NCI-H526 (cell line): ENCODE measurements at places on chromosomes 7 and 10.

GRCh38 chr10:70943249-70943648 is 54.9 kb upstream of the PCBD1 start:
- DNase-seq: no peak

GRCh38 chr10:94328613-94329012 is 34.1 kb downstream of the NOC3L start:
- DNase-seq: no peak

DNA sequence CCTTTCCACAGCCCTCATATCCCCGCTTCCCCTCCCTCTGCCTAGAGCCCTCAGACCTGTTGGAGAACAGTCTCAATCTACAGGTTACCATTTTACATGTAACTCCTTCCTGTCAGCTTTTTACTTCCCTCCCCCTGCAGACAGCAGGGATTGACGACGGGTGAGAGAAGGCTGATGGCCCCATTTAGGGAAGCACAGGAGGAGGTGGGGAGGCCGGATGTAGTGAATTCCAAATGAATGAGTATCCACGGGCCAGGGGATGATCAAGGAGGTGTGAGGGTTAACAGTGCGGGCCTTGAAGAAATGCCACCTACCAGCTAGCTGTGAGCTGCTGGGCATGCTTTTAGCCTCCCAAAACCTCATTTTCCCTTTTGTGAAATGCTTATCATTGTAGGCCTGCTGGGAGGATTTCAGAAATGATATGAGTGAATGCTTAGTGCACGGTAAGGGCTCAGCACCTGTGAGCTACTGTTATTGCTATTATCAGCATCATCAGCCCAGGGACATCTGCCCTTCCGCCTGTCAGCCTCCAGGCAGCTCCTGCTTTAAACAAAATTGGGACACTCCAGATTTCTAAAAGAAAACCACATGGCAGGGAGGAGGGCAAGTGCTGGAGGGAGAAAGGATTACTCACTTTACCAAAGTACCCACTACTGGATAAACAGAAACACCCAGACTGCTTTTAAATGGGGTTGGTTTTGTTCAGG is 6.5 kb upstream of the NANOS1 start:
- DNase-seq: no peak

DNA sequence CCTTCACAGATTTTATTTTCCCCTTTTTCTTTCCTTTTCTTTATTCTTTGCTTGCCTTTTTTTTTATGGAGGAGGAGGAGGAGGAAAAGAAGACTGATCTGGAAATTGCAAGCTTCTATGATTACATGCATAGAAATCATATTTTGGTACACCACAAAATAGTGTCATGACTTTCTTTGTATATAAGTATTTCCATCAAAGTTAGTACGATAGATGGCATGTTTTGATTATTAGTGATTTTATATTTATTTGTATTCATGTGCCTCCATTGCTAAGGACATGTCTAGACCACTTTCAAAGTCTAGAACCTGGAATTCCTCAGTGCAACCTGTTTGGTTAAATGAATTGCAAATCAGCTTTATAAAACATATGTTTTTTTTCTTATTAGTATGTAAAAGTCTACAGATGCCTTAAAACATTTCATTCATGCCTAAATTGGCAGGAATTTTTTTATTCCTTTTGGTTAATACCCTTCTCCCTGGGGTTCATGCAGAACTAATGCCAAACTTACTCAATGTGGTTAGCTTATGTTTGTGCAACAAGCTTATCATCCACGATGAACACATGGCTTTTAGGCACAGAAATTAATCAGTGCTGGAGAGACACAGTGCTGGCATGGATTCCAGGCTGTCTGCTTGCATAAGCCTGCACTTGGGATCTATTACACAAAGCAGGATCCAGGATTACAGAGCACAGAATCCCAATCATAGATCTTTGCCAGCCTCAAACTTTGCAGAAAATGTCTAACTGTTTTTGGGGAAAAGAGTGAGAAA is 213.1 kb downstream of the CHRM2 start:
- no peak for DNase-seq

- DNase-seq: peak; percentile 45
These were observed 179.2 kb upstream of the MBL2 start for GRCh38 chr10:52951824-52952223.

GRCh38 chr10:131587976-131588680 is 276.6 kb upstream of the TCERG1L start:
- DNase-seq: no peak

DNA sequence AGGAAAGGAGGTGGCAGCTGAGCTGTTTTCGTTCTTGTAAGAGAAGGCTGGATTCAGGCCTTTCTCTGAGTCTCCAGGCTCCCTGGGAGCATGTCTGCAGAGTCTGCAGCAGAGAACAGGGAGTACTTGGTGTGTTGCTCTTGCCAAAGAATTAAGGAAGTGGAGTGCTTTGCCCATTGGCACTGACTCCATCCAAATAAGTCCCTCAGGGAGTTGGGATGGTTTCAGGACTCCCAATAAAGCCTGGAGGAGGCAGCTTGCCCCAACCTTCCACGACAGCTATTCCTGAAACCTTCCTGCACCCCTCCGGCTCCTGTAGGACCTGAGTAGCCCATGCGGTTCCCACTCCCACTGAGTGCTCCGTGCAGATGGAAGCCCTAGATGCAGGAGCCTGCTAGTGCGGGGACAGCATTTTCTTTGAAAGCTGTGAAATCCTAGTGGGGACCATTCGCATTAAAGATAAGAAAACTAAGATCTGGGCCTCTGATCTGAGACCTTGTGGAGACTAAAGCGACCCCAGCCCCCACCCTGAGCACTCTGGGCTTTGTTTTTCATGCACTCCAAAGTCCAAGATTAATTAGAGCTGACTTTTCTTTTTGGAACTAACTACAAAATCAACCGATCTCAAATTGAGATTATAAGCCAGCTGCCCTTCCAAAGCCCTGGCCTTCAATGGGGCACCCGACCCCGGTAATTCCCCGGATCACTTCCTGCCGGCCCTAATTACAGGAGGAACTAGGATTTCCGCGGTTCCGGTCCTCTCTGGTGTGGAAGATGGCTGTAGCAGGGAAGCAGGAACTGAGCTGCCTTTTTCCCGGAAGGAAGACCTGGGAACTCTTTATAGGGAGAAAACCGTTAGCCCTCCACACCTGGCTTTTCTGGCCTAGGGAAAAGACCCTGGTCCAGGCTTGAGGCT is 110.2 kb downstream of the COL13A1 start:
- DNase-seq: no peak

DNA sequence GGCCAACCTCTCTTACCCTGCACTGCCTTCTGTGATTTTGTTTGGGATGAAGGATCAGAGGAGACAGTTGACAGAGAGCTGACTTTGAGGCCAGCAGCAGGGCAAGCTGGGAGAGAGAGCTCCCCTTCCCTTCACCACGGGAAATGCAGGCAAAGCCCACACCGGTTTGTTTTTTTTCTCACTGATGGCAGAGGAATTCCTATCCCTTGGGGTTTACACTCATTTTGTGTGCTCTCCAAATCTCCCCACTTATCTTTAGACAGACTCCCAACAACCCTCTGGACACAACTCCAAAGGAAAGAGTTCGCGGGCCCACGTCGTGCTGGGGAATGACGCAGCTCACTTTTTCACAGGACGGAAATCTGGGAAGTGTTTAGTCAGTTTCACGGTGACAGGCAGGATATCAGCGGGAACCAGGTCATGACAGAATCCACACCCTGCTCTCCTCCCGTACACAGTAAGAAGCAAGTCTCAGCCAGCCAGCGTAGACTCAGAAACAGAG is 68.3 kb upstream of the FAM171A1 start:
- no peak for DNase-seq

GRCh38 chr7:106871793-106872571 is 6.9 kb downstream of the PIK3CG start:
- DNase-seq: peak; percentile 18
